Activated CD4-positive, alpha-beta memory T cell treated with anti-CD3 and anti-CD28 coated beads for 36 hours (primary cell): ENCODE measurements at places on chromosomes 1 and 21. TPM values are rescaled to one million over a fixed set of nuclear protein-coding genes. Genes with fewer than 3 reads are reported as not detected.

- peaks cover 15% of the 10 kb centered on the region for H3K27me3 ChIP-seq
- H3K4me1 ChIP-seq: no peaks in the 10 kb centered on the region
- no peak for DNase-seq
- no peak overlapping the region for H3K27ac ChIP-seq
These were observed 45.1 kb upstream of the DNAH14 start for GRCh38 chr1:224884361-224884801.

- DNase-seq: no peak
- no peaks in the 10 kb centered on the region for H3K27me3 ChIP-seq
- no peak overlapping the region for H3K27ac ChIP-seq
- no peaks in the 10 kb centered on the region for H3K4me1 ChIP-seq
- H3K4me3 ChIP-seq: no peak overlapping the region
These were observed 2041.6 kb downstream of the NCAM2 start for GRCh38 chr21:23039846-23040245.

DNA sequence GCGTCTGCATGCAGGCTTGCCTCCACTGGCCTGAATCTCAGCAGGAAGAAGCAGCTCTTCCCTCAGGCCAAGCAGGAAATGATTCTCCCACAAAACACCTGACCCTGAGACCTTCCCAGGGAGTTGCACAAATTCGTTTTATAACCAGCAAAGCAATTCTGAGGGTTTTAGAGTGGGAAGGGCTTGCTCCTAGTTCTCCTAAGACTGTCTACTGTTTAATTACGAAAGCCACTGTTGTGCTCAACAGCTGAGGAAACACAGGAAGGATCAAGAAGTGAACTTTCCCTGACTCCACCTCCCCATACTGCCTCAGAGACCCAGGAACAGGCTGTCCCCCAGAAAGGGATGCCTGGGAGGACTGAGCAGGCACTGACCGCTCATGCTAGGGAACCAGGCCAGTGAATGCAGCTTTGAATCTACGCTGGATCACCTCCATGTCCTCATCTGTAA is 37.0 kb upstream of the PUM1 start:
- no peaks in the 10 kb centered on the region for H3K27me3 ChIP-seq
- H3K4me1 ChIP-seq: no peaks in the 10 kb centered on the region
- no peak for DNase-seq
- no peak overlapping the region for H3K27ac ChIP-seq

GRCh38 chr1:112141923-112142322 is 152.5 kb upstream of the KCND3 start:
- H3K27me3 ChIP-seq: peaks cover 19% of the 10 kb centered on the region
- H3K36me3 ChIP-seq: no peaks in the 10 kb centered on the region
- H3K4me1 ChIP-seq: no peaks in the 10 kb centered on the region
- H3K4me3 ChIP-seq: no peak overlapping the region

The AGO4 gene
- 6.0 TPM for total RNA-seq
